ENCODE measurements at places on chromosomes 7 and 10.

DNA sequence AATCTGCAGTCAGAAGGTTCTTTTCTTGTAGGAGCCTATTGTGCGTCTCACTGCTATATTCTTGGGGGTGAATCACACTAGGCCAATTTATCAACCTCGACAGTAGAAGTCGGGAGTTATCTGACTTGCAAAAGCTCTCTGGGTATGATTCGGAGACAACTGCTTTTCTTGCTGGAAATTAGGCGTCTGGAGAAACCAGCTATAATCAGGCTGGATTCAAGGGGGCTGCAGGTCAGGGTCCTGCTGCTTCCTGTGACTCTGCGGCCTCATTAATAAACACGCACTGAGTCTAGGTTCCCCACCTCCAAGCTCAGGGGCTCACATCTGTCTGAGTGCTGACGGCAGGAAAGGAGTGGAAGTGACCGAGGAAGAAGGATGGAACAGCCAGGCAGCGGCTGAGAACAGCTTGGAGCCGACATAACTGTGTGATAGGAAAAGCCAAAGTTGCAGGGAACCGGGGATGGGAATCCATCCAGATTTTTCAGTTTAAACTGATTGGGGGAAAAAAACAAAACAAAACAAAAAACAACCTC is 184.6 kb downstream of the FANK1 start:
- no peak for DNase-seq

DNA sequence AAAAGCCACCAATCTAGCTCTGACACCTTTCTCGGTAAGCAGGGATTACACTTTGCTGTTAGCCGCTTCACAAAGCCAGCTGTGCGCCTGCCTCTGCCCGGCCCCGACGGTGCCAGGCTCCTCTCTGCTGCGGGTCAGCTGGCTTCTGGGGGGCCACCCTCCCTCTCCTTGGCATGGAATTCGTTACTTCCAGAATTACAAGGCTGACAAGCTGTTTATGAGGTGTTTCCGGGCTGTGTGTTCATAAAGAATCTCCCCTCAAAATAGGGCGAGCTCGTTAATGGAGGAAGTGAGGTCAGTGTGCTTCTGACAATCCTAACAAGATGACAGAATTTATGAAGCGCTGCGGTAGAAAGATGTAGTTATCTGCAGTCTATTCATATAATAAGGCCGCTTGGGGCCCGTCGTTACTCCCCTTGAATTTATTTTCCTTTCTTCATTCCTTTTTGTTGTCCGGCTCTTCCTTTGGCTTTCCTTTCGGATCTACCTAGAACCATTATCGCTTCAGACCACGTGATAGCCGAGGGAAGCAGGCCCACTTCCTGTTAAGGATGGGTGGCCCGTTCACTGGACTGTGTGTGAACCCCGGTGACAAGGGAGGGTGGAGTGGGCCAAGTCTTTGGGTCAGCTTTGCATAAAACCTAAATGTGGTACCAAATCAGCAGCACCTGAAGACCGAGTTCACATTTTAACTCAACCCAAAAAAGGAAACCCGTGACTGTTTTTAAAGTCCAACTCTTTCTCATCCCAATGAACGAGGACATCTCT is 273.0 kb upstream of the YAE1 start:
- DNase-seq: no peak

GRCh38 chr7:27424749-27425148 is 182.1 kb downstream of the EVX1 start:
- DNase-seq: peak; percentile 27

- no peak for DNase-seq
Observed at GRCh38 chr10:15433850-15434537, 62.9 kb upstream of the FAM171A1 start.

DNA sequence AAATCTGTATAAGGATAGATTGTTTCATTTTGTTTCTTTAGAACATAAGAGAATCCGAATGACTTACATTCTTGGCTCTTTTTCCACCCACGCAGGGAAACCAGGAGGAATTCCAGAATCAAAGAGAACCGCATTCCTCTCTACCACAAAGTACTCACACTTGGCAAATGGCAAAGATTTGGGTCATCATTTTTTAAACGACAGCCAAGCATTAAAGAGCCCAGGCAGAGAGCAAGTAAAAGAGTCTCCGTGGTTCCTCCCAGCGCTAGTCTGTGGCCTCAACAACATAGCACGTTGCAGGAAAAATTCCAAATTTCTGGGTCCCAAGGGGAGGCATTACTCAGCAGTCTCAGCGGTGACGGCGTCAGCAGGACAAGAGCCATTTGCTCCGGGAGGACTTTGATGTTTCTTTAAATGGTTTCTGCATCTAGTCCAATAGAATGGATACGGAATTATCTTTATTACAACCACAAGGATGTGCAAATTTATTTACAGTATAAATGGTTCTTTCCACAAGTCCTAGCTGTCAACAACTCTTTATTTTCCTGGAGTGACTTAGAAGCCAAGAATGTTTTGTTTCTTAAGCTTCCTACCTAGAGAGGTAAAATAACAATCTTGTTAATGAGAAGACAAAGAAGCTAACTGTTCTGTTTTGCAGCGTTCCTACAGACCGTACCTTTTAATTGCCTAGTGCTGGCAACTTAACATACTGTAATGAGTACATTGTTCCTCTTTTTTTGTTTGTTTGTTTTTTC is 232.5 kb downstream of the SKIDA1 start:
- peak; percentile 13 for DNase-seq

DNA sequence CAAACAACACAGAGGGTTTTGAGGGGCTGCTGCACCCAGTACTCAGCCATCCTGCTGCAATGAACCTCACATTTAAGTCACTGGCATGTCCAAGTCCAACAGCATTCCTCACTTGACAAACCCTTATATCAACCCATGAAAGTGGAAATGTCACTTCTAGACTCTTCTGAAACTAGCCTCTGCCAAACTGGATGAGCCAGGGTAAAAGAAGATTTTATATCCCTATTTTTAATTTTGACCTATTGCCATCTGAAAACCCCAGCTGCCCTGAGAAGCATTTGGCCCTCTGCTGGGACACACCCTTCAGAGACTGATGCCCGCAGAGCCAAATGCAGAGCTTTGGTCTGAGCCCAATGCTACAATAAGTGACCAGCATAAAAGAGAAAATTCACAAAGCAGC is 201.1 kb downstream of the ANK3 start:
- DNase-seq: no peak

- DNase-seq: no peak
Observed at GRCh38 chr10:100359030-100359432, 12.0 kb downstream of the SCD start.

GRCh38 chr7:31906479-31907171 is 163.6 kb downstream of the PDE1C start:
- DNase-seq: no peak

DNA sequence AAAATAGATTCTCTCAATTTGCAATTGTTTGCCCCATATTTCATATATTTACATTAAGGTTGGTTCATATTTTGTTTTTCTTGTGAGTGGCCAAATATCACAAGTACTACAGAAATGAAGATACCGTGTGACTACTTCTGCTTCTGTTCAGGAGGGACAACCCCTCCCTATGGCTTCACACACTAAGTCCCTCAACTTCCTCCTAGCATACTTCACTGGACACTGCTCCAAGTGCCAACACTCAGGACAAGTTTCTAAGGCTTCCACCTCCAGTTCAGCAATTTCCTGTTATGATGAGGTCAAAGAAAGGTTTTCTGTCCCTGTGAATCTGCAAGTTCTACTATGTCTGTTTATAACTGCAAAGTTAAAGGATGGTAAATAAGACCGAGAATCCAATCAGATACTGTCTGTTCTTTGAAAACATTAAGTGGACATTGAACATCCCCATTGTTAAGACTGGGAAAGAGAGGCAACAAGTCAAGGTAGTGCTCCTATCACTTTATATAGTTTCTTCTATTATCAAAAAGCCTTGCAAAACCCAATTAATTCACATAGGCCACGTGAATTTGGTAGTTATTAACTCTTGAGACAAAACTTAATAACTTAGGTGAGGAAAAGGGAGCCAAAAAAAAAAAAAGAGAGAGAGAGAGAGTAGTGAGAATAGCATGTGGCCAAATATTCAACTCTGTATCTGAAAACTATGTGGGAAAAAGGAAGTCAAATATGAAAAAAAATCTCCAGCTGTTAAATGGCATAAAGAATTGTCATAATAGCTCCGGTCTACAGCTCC is 81.3 kb upstream of the DKK1 start:
- peak; percentile 15 for DNase-seq

DNA sequence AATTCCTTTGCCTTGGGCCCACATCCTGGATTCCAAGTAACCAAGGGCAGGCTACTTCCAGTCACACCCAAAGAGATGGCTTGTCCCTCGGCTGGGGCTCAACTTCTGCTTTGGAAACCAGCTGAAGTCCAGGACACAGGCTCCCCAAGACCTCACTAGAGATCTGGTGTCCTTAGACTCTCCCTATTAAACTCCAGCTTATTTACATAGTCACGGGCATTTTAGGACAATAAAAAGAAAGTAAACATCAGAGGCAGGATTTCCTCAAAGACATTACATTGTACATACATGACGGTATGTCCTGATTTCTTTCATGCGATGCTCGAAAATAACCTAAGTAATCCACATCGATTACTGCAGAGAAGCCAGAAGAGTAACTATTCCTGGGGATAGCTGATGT is 461.5 kb upstream of the C7orf33 start:
- DNase-seq: no peak

DNA sequence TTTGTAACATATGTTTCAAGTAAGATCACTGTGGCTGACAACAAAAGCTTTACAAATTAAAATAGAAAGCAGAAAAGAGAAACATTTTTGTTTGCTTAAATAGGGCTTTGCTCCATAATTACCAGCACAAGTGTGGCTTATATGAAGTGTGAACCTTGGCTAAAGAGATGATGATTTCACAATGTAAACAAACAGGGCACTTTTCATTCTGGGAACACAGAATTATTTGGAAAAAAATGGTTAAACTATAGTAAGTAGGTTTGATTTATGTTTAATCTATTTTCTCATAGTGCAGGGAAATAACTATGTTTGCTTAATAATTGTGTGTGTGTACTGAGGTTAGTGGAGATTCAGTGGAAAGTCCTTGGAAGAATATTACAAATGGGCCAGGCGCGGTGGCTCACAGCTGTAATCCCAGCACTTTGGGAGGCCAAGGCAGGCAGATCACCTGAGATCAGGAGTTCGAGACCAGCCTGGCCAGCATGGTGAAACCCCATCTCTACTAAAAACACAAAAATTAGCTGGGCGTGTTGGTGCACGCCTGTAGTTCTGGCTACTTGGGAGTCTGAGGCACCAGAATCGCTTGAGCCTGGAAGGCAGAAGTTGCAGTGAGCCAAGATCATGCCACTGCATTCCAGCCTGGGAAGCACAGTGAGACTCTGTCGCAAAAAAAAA is 19.1 kb upstream of the OTUD1 start:
- DNase-seq: no peak

DNA sequence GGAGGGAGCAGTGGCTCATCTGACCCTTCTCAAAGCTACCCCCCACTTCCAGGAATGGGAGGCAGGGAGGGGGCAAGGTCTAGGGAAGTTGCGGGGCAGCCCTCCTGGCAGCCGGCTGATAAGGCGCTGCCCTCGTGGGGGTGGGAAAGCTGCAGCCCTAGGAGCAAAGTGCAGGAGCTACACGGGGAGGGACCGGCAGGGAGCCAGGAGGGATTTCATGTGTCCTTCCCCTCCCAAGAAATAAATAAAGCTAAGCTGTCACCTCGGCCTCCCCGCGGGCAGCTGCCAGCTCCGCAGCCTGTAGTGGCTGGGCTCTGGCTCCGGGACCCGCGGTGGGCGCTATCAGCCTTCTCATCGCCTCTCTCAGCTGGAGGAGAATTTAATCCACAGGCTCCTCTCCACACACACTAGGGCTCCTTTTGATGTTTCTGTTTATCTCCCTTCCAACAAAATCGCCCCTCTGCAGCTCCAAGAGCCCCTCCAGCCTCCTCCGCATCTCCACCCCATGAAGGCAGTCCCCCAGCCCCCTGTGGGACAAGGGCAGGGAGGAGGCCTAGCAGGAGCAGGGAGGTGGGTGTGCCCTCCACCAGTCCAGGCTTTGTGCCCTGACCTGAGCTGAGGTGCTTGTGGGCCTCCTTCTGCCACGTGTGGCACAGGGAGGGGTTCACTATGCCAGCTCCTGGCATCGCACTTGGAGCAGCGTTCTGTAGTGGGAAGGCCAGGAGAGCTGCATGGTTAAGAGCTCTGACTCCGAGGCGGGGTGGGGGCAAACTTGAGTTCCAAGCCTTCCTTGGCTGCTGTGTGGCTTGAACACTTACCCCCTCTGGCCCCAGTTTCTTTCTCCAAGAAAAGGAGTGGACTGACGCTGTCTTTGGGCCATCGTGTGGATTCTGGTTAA is 80.5 kb downstream of the C10orf105 start:
- DNase-seq: peak; percentile 86

DNA sequence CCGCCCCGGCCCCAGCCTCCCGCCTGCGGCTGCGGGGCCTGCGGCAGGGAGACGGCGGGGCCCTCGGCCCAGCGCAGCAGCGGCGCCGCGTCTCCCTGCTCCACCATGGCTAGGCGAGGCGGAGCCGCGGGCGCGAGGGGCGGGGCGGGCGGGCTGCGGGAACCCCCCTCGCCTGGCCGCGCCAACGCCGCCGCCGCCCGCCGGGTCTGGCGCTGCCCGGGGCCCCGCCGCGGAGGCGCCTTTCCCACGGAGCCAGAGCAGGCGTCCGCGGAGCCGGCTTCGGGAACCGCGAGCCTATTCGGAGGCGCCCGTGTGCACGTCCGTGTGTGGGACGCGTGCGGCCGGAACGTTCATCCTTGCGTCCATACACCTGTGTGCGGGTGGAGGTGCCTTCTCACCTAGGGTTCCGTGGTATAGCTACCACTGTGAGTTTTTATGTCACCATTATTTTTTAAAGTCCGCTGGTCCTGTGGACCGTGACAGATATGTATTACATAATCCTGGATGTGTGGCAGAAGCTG is at the start of gene DENND11:
DENND11 (minus strand) TSS at position 120 of the 521 bp plus-strand sequence; CDS start at position 107, 13 bp downstream.
- peak; percentile 53 for DNase-seq

DNA sequence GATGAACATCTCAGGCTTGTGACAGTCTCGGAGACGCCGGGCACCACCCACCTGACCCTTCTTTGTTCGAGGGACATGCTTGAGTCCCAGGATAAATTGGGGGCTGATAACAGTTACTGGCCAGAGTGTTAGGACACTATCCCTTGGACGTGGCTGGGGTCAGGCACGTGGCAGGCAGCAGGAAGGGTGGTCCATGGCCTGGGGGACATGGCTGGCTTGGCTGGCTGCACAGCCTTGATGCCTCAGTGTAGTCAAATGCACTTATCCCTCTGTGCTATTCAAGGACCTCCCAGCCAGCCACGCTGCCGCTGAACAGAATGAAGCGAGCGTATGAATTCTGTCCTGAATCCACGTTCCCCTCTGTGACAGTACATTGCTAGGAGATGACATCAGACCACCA is 662.0 kb upstream of the FOXK1 start:
- DNase-seq: no peak

DNA sequence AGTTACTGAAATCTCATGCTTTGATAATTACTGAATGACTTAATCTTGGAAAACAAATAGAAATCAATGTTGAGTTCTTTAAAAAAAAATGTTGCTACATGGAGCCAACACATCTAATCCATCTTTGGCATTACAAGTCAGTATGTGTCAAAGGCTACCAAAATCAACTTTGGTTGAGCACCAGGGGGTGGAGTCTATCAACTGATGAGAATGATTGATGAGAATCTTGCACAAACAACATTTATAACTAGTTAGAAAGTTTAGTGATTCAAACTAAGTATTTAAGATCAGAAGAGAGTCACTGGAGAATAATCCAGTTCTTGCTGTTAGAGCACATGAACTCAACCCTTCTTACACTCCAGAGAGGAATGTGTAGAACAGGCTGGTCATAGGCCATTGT is 70.5 kb upstream of the LRRC17 start:
- DNase-seq: no peak

Measured in transverse colon (tissue), 4 donors.